ENCODE measurements at places on chromosomes 3 and 15. TPM values are rescaled to one million over a fixed set of nuclear protein-coding genes. Genes with fewer than 3 reads are reported as not detected.

FMN1 gene
- 0.29 TPM for total RNA-seq

MAP3K13 gene
- total RNA-seq, result 13.2 TPM

EPHA3 gene
- total RNA-seq, result not detected

MED12L gene
- total RNA-seq, result 0.45 TPM

Measured in A549 treated with Hydrocortisone at 1 μM for 4 hours (cell line).